Kasumi-1 (cell line): ENCODE measurements at places on chromosomes 3 and 15.
A peak's percentile ranks its signal among the peaks of the same experiment; 100 is the strongest.

DNA sequence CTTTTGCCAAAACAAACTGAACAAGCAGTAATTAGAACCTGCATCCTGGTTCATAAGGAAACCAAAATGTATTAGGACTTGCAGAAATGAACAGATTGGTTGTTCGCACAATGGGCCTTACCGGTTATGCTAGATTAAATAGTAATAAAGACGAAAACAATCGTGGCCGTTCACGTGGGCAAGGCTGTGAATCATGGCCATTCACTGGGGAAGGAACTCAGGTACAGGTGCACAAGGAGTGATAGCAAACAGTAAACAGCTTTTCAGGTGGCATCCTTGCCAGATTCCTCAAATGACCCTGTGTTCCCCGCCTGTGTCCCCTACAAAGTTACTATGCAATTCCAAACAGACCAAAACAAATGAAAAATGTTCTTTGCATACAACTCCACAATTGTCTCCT, 8.2 kb downstream of the LRIG1 start:
- no peak for DNase-seq

GRCh38 chr3:72257738-72258137, 472.8 kb upstream of the PROK2 start:
- DNase-seq, result no peak

DNA sequence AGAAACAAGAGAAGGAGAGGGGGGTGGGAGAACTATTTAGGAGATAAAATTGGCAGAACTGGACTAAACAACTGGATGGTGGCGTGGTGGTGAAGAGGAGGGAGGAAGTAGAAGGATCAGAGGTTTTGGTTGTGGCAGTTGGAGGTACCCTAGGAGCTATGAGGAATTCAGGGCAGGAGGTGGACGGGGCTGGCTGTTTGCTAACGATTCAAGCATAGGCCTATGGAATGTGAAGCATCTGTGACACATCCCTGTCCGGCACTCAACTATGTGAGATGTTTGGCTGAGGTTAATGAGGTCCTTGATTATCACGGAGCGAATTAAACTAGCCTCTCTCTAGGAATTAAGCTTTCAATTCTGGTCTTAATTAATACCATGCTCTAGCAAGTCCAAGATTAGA, 13.5 kb downstream of the TARS3 start:
- no peak for DNase-seq

DNA sequence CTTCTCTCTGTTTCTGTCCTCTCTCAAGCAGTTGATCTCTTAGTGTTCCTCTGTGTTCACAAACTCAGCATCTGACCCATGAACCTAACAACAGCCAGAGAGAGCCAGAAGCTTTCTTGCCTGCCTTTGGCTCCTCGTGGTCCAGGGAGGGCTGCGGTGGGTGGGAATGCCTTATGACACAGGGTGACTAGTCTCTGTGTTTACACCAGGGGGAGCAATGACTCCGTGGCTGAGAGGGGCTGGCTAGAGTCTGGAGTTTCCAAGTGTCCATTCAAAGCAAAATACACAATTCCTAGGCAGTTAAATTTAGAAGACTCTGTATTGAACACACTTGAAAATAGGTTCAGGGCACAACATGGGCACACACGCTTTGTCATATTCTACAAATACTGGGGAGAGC, 370.0 kb upstream of the FRG2C start:
- peak; percentile 20 for DNase-seq

DNA sequence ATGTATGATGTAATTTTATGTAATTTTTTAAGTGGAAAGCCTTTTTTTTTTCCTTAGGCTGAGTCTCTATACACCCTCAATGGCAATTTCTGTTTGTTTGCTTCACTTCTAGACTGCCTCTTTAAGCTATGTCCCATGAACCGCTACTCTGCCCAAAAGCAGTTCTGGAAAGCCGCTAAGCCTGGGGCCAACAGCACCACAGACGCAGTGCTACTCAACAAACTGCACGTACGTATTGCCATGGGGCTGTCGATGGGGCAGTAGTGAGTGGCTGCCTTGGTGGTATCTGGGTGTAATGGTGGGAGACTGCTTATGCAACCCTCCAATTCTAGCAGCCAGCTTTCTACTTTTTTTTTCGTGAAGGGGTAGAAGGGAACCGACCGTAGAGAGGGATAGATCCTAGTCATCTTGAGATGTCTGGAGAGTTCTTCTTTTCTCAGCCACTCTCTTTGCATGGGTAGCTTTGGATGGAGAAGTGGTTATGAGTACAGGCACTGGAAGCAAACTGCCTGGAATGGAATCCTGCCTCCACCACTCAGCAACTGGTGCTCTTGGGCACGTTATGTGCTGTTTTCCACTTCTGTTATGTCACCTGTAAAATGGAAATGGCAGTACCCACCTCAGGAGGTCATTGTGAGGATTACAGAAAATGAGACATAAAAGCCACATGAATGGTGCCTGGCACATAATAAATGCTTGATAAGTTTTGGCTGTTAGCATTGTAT, 134.7 kb downstream of the ITPR1 start:
- no peak for DNase-seq

DNA sequence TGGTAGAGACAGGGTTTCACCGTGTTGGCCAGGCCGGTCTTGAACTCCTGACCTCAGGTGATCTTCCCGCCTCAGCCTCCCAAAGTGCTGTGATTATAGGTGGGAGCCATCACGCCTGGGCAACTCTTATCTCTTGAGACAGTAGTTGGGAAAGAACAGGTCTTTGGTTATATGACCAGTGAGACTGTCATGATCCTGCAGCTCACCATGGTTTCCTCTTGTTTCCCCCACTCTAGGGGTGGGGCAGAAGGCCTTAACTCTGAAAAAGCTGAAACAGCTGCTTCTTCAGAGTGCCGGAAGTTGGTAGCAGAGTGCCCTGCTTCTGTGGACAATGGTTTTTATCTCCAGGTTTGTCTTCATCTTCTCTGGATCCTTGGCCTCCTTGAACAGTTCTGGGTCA, 4.7 kb upstream of the TYRO3 start:
- no peak for DNase-seq
